Activated B cell treated with CpG ODN at 0.5 μM for 24 hours (primary cell): ENCODE measurements at places on chromosomes 3 and 15.

- no peak for DNase-seq
- H3K36me3 ChIP-seq, result no peaks in the 10 kb centered on the region
- H3K27ac ChIP-seq, result no peak overlapping the region
- H3K27me3 ChIP-seq, result no peaks in the 10 kb centered on the region
- H3K4me3 ChIP-seq, result no peak overlapping the region
These were observed 372.5 kb downstream of the NLGN1 start for GRCh38 chr3:173770011-173770410.

DNA sequence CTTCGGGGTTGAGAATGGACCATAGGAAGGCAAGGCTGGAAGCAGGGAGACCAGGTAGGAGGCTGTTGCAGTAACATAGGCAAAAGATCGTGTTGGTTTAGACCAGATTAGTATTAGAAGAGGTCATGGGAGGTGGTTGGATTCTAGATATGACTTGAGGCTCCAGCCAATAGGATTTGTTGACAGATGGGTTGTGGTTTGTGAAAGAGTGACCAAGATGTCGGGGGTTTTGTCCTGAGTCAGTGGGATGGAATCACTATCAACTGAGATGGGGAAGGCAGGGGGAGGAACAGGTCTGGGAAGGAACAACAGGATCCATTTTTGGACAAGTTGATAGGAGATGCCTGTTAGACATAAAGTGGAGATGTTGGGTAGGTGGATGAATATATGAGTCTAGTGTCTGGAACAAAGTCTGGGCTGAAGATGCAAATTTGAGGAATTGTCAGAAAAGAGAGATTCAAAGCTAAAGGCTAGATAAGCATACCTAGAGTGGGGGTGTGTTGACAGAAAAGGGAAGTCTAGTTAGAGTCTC, 95.5 kb upstream of the NPHP3 start:
- H3K27ac ChIP-seq, result no peak overlapping the region
- H3K36me3 ChIP-seq, result no peaks in the 10 kb centered on the region
- H3K4me3 ChIP-seq, result no peak overlapping the region
- DNase-seq, result no peak

- H3K4me1 ChIP-seq, result no peaks in the 10 kb centered on the region
- no peak for DNase-seq
- H3K27ac ChIP-seq, result no peak overlapping the region
- H3K27me3 ChIP-seq, result no peaks in the 10 kb centered on the region
- no peak overlapping the region for H3K4me3 ChIP-seq
These were observed 919.3 kb downstream of the TUSC7 start for GRCh38 chr3:117628823-117629291.

GRCh38 chr3:118793176-118793575, 241.5 kb downstream of the IGSF11 start:
- H3K27ac ChIP-seq, result no peak overlapping the region
- no peak overlapping the region for H3K4me3 ChIP-seq
- H3K4me1 ChIP-seq, result no peaks in the 10 kb centered on the region
- peaks cover 2% of the 10 kb centered on the region for H3K27me3 ChIP-seq
- H3K36me3 ChIP-seq, result no peaks in the 10 kb centered on the region

GRCh38 chr15:74957476-74958035, 984 bp upstream of the RPP25 start:
- H3K27me3 ChIP-seq, result peaks cover 29% of the 10 kb centered on the region
- peaks cover 34% of the 10 kb centered on the region for H3K4me1 ChIP-seq
- DNase-seq, result no peak
- H3K4me3 ChIP-seq, result peak overlapping the region; percentile 79

- H3K27ac ChIP-seq, result no peak overlapping the region
- H3K36me3 ChIP-seq, result no peaks in the 10 kb centered on the region
- H3K4me1 ChIP-seq, result no peaks in the 10 kb centered on the region
- no peak for DNase-seq
- H3K4me3 ChIP-seq, result no peak overlapping the region
These were observed 799.8 kb downstream of the DIPK2A start for GRCh38 chr3:144771381-144771870.

GRCh38 chr3:185701611-185702261, 115.6 kb downstream of the SENP2 start:
- DNase-seq, result no peak
- H3K4me1 ChIP-seq, result no peaks in the 10 kb centered on the region
- no peak overlapping the region for H3K4me3 ChIP-seq
- peaks cover 11% of the 10 kb centered on the region for H3K27me3 ChIP-seq
- no peaks in the 10 kb centered on the region for H3K36me3 ChIP-seq
- no peak overlapping the region for H3K27ac ChIP-seq

DNA sequence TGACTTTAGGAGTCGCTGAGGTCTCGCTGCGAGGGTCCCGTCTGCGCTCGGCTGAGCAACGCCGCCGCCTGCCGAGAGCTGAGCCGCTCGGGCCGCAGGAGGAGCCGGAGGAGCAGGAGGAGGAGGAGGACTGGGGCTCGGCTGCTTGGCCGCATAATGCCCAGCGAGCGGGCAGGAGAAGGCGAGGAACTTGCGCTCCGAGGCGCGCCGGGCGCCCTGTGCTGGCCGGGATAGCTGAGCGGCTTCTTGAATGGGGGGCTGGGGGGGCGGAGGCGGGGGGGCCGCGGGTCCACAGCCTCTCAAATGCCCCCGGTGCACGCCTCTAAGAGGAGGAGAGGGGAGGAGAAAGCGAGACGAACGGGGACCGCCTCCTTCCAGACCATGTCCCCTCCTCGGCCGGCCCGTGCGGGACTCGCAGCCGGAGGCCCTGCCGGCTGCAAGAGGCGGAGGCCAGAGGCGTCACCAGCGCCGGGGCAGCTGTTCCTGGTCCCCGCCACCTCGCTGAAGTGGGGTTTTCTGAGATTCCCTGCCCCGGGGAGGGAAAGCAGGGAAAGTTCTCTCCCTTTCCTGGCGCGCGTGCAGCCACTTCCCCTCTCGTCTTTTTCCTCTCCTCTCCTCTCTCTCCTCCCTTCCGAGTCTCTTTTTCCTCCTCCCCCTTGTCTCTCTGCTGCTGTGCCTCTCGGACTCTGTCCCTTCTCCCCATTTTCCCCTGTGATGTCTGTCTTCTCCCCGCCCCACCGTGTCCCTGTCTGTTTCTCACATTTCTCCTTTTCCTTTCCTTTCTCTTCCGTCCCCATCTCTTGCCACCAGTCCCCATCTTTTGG, at the start of gene ADAMTS9:
ADAMTS9 (minus strand) TSS at position 220 of the 824 bp plus-strand sequence. CDS start 343 bp downstream, outside the sequence.
- H3K4me3 ChIP-seq, result no peak within 1 kb of the TSS
- peaks cover 5% of the 10 kb centered on the region for H3K4me1 ChIP-seq
- H3K27ac ChIP-seq, result no peak within 1 kb of the TSS
- peaks cover 33% of the 10 kb centered on the region for H3K27me3 ChIP-seq

- H3K4me3 ChIP-seq, result no peak overlapping the region
- DNase-seq, result no peak
- no peaks in the 10 kb centered on the region for H3K4me1 ChIP-seq
These were observed 18.9 kb downstream of the SV2B start for GRCh38 chr15:91118817-91119590.

DNA sequence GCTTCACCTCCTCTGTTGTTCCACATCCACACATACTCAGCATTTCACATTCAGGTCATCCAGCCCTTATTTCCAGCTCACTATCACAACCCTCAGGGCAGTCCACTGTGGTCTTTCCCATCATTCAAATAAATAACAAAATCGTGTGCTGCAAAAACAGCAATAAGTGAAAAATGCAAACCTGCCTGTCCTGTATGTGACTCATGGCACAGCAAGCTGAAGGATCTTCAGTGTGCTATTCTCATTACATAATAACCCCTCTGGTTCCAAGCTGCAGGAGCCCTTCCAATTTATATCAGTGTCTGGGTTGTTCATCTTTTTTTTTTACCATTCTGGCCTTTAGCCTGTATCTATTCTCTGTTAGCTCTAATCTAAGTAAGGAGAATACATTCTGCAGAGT, 185.3 kb upstream of the UBE2E2 start:
- peaks cover 8% of the 10 kb centered on the region for H3K27me3 ChIP-seq
- DNase-seq, result no peak
- no peak overlapping the region for H3K4me3 ChIP-seq
- no peaks in the 10 kb centered on the region for H3K4me1 ChIP-seq

DNA sequence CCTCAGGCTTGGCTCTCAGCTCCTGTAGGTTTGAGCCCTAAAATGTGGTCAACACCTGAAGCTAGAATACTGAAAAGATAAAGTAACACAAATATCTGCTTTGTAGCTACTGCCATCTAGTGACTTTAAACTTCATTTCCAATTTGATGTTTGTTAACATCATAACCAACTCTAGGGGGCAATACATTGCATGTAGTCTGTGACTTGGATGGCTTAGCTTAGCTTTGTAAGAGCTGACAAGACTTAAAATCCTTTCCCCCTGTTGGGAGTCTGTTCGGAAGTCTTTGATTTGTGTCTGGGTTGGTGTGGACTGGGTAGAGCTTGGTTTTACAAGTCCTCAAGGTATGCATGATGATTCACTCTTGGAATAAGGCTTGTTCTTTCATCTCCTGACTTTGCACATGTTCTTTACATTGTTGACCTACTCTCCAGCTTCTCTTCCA, 51.7 kb downstream of the SCN11A start:
- H3K36me3 ChIP-seq, result no peaks in the 10 kb centered on the region
- peaks cover 13% of the 10 kb centered on the region for H3K27me3 ChIP-seq

DNA sequence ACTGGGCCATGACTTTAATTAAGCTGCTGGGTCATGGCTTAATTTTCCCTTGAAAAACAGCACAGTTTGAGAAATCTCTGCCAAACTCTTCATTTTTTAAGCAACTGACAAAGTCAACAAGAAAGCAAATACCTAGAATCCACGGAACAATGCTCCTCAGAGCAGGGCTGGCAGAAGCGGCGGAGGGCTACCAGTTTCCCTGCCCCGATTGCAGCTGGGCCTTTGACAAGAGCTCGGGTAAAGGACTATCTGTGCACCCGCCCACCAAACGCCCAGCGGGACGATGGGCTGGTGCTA, 1.2 kb downstream of the GOLIM4 start:
- H3K4me1 ChIP-seq, result peaks cover 25% of the 10 kb centered on the region
- peaks cover 8% of the 10 kb centered on the region for H3K36me3 ChIP-seq
- H3K4me3 ChIP-seq, result peak overlapping the region; percentile 85
- peaks cover 2% of the 10 kb centered on the region for H3K27me3 ChIP-seq

- H3K36me3 ChIP-seq, result no peaks in the 10 kb centered on the region
- DNase-seq, result peak; percentile 61
- H3K4me3 ChIP-seq, result peak overlapping the region; percentile 65
- no peaks in the 10 kb centered on the region for H3K27me3 ChIP-seq
These were observed 8.5 kb downstream of the FAM107A start for GRCh38 chr3:58568572-58569286.

GRCh38 chr3:5190147-5190791, 2.8 kb downstream of the EDEM1 start:
- H3K4me1 ChIP-seq, result peaks cover 73% of the 10 kb centered on the region
- peak overlapping the region; percentile 99 for H3K27ac ChIP-seq
- peak overlapping the region; percentile 98 for H3K4me3 ChIP-seq

DNA sequence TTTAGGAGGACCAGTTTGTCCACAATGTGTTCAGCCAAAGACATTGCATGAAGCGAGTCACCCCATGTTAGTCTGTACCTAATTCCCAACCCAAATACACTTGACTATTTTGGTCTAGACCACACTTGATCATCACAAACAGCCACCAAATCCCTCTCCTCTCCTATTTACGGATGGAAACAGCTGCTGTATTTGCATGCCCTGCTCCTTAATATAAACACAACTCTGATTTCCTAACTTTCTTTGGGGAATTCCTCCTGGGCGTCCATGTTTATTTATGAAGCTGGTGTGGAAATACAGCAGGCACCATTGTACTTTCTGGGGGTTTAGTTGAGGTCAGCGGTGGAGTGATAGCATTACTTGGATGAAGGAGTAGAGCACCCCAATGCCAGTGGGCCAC, 235.2 kb downstream of the TLE3 start:
- H3K36me3 ChIP-seq, result no peaks in the 10 kb centered on the region
- H3K27me3 ChIP-seq, result peaks cover 16% of the 10 kb centered on the region
- H3K4me1 ChIP-seq, result peaks cover 11% of the 10 kb centered on the region
- H3K27ac ChIP-seq, result no peak overlapping the region
- no peak overlapping the region for H3K4me3 ChIP-seq

DNA sequence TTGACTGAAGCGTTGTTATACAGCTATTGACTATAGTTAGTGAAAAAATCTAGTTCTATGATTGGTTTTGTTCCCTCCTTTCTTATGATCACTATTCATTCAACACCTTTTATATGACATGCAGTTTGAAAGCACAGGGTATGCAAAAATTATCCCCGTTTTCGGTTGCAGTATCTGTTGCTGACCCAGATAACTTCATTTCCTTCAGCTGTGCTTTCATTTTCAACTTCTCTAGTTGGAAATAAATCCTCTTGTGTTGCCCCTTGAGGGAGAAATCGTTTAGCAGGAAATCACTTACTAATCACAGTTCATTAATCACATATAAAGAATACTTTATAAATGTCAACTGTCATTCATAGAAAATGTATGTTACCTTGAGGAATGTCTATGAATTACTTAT, 55.1 kb downstream of the MBNL1 start:
- H3K27ac ChIP-seq, result peak overlapping the region; percentile 19
- peaks cover 66% of the 10 kb centered on the region for H3K4me1 ChIP-seq
- no peaks in the 10 kb centered on the region for H3K27me3 ChIP-seq
- peaks cover 55% of the 10 kb centered on the region for H3K36me3 ChIP-seq

DNA sequence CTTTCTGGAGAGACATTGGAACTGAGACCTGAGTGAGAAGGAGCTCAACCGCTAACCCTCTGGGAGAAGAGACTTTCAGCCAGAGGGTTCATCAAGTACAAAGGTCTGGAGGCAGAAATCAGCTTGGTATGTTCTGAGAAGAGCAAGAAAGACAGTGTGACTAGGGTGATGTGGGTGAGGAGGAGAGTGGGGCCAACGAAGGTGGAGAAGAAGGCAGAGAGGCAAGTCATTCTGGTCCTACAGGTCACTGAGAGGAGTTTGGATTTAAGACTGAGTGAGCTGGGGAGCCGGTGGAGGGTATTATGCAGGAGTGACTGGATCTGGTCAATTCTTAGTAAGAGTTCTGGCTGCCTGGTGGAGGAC, 12.2 kb downstream of the XIRP1 start:
- peak overlapping the region; percentile 18 for H3K27ac ChIP-seq
- H3K4me3 ChIP-seq, result peak overlapping the region; percentile 73
- no peaks in the 10 kb centered on the region for H3K27me3 ChIP-seq

- no peak overlapping the region for H3K27ac ChIP-seq
- no peaks in the 10 kb centered on the region for H3K36me3 ChIP-seq
- H3K4me3 ChIP-seq, result no peak overlapping the region
- DNase-seq, result no peak
- no peaks in the 10 kb centered on the region for H3K4me1 ChIP-seq
These were observed 203.5 kb upstream of the NANOGP8 start for GRCh38 chr15:35288580-35288979.
